ENCODE measurements at places on chromosomes 6 and 20.

DNA sequence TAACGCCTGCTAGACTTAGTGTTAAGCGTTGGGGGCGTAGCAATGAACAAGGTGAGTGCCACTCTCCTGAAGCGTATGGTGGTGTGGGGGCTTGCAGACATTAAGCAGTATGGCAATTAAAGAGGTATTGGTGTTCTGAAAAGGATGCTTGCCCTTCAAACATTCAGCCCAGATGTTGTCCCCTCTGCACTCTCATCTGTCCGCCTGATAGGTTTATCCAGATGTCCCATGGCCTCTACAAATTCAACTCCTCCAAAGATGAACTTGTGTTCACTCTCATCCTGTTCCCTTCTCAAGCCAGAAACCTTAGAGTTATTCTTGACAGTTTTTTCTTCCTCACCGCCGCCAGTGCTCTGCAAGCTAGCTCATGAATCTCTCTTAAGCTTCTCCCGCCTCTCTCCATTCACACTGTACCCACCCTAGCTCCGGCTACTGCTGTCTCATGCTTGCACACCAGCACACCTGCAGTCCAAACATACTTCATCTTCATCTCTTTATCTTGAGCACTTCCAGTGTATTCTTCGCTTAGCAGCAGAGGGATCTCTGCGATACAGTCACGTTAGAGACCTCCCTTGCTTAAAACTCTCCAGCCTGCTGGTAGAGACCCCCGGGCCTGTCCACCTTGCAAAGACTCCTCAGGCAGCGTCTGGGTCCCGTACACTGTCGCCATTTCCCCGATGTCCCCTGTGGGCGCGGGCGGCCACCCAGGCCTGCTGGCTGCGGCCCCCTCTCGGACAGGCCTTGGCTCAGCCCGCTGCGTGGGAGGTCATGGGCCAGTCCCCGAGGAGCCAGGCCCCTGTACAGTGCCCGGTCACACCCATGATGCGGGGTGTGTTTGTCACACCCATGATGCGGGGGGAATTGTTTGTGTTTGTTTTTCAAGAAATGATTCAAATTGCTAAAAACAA lies 962 bp downstream of the DDX27 start:
- DNase-seq = no peak

GRCh38 chr6:155120034-155120433 lies 124.9 kb downstream of the TIAM2 start:
- DNase-seq = no peak

GRCh38 chr20:7893014-7893730 lies 47.1 kb downstream of the HAO1 start:
- DNase-seq = no peak

GRCh38 chr6:111492499-111492898 lies 9.5 kb upstream of the REV3L start:
- DNase-seq = no peak
